ENCODE measurements at places on chromosomes 3 and 15.

DNA sequence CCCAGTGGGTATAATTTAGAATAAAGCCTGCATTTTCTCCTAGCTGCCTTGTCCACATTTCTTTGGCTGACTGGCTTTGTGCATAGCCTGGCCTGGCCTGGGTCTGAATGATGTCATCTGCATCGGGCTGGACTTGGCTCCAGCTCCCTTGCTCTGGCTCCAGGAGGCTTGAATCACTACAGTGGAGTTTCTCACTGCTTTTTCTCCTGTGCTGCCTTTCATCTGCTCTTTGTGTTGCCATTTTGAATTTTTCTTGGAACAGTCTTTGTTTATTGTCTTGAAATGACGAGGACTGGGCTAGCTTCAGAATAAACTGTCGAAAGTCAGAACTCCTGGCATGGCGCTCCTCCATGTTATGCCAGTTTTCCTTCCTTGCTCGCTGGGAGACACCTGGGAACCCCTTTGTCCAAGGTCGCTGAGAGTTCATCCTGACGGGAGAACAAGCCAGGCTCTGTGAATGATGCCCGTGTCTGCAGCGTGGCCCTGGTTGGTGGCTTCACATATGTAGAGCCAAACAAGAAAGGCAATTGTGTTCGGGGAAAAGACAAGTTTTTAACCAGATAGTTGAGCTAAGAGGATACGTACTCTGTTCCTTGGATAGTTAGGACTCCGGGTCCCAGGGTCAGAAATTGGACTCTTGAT is 258.9 kb downstream of the PDZRN3 start:
- peak; percentile 29 for DNase-seq

DNA sequence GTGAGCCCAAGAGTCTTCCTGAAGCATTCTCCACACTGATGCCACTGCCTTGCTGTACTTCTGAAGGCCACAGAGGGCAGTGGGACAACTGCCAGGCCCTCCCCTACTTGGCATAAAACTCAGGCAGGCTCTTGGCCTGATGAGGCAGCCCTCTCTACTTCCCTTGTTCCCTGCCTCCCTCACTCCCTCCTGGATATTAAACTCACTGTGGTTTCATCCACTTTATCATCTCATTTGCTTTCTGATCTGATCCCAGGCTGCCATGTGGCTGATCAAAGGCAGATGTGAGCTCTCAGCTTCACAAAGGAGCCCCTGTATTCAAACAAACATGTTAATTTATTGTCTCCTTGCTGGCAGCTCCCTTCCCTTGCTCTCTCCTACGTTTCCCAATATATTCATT is 533.5 kb downstream of the IGSF11 start:
- no peak for DNase-seq

DNA sequence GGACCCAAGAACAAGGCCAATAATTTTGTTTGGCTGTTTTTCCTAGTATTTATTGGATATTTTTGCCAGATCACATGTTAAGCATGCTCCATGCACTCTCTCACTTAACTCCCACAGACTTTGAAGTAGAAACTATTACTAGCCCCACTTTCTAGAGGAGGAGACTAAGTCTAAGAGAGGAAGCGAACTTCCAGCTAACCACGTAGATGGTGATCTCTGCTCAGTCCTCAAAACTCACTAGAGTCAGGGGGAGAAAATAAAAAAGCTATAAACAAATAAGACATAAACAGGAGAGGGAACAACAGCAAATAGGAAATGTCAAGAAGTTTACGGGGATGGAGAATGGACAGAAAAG is 481.0 kb upstream of the PROK2 start:
- DNase-seq = no peak

DNA sequence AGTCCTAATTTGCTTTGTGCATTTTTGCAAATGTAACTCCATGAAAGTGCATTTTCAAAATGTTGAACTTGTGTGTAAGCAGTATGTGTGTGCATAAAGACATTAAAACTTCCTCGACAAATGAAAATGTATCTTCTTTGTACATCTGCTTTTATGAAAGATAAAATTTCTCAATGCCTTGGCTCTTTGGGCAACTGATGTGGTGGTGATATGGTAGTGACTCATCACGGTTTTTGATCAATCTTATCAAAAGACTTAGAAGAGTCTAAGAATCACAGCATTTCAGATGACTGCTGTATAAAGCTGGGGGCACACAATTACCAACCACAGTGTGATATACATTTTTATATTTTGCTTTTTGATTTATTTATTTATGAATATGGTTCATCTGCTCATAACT is 5.4 kb upstream of the MASP1 start:
- no peak for DNase-seq

DNA sequence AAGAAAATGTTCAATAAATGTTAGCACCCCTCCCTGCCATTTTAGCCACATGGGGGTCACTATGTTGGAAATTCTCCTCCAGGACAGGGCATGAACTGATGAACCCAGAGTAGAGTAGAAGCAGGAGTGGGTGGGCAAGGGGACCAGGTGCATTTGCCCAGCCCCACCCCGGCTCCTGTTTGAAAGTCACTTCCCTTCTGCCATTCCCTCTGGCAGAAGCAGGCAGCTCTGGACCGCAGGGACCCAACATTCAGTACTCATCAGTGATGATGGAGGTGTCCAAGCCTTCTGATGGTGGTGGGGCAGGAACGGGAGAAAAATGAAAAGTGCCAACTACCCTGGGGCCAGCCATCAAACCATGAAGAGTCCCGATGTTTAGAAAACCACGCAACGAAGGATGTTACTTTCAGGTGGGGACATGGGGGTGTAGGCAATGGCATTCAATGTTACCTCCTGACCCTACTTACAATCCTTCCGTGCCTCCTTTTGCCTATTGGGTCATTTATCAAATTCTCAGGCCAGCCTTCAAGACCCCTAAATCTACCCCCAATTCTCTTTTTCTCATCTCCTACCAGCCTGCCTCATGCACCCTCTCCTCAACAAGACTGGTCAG is 17.2 kb downstream of the UBAP1L start:
- no peak for DNase-seq

GRCh38 chr3:160210799-160211221 is 14.4 kb upstream of the C3orf80 start:
- DNase-seq = peak; percentile 6

DNA sequence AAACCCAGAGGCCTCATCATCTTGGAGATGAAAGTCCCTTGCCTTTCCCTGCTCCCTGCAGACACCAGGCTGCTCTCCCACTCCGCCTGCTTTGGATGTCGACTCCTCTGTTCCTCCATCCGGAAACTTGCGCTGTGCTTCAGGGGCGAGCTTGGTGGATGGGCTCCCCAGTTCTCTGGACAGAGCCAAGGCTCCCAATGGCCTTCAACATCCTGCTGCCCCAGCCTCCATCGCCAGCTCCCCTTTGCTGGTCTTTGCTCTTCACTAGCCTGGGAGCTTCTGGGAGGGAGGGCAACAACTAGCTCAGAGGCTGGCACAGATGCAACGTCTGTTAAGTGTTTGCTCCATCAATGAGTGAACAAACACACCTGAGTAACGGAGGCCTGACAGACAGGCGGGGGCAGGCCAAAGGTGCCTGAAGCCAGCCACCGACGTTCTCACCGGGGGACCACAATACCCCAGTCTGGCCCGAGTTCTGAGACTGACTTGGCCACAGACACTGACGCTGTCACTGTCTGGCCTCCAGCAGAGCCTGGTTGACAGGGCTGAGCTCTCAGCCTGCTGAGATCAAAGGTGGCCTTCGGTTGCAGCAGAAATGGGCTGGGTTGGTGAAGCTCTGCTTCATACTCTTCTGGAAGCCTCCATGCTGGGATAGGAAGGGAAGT is 39.0 kb downstream of the RGMA start:
- no peak for DNase-seq
